ENCODE measurements at places on chromosomes 16 and 17. TPM values are rescaled to one million over a fixed set of nuclear protein-coding genes. Genes with fewer than 3 reads are reported as not detected.
A peak's percentile ranks its signal among the peaks of the same experiment; 100 is the strongest.

DNA sequence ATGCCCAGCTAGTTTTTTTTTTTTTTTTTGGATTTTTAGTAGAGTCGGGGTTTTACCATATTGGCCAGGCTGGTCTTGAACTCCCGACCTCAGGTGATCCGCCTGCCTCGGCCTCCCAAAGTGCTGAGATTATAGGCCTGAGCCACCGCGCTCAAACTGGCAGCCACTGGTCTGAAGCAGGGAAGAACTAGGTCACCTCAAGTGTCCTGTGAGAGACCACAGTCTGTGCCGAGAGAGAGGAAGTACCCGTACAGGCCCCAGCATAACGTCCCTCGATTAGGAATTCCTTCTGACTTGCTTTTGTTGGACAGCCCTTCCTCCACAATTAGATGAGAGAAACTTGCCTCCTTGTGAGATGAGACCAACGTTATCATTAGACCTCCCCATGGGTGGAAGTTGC, 13.7 kb upstream of the CD300E start:
- no peak for DNase-seq

- DNase-seq, result no peak
These were observed 4.0 kb downstream of the TAC4 start for GRCh38 chr17:49843774-49844350.

GRCh38 chr17:69363488-69364210, 36.7 kb upstream of the ABCA5 start:
- DNase-seq, result no peak

DNA sequence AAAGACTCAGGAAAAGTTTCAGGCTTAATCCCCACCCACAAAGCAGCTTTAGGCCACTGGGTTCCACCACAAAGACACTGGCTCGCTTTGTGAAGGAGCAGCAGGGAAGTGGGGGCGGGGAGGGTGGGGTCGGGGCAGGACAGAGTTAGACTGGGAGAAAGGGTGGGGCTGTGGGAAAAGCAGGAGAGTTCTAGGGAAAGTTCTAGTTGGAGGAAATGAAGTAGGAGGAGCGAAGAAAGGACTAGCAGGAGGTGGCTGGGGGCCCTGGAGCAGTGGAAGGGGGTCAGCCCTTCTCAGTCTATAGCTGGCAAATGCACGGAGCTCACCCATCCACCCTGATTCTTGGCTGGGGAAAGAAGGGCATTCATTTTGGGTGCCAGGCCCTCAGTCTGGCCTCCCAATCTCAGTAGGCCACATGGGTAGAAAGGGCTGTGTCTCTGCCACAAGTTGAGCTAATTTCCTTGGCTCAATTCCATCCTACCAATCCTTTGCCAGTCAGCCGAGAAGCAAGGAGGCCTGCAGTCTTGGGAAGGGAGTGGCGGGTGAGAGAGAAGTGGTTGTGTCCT, 4.6 kb downstream of the INPP5K start:
- peak; percentile 74 for DNase-seq

DNA sequence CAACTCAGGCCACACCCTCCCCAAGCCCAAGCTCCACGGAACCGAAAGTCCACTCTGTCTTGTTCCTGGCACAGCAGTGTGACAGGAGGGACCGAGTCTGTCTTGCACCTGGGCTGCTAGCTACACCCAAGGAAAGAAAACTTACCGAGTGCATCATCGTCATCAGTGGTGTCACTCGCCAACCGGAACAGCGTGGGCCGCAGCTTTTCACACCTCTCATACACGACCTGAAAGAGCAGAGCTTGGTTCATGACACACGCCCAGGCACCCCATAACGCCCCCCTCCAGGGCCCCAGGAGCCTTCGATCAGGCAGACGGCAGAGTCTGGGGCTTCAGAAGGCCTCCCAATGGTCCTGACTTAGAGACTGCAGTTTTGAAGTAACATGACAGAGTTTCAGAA, 27.5 kb downstream of the GGA2 start:
- DNase-seq, result no peak

DNA sequence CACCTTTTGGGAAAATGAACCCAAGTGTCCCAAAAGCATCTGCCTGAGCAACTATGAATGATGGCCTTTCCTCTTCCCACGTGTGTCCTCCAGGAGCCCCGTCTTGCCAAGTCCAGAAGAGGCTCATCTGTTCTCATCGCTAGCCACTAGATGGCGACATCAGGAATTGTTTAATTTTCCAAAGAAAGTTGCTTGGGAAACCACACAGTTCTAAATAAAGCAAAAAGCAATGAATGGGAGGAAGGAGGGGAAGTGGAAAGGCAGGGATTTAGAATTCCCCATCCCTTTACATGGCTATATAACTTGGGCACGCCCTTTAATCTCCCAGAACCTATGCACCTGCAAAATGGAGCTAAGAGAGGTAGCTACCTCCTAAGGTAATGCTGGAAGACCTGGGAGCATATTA, 9.0 kb upstream of the CDH5 start:
- no peak for DNase-seq

DNA sequence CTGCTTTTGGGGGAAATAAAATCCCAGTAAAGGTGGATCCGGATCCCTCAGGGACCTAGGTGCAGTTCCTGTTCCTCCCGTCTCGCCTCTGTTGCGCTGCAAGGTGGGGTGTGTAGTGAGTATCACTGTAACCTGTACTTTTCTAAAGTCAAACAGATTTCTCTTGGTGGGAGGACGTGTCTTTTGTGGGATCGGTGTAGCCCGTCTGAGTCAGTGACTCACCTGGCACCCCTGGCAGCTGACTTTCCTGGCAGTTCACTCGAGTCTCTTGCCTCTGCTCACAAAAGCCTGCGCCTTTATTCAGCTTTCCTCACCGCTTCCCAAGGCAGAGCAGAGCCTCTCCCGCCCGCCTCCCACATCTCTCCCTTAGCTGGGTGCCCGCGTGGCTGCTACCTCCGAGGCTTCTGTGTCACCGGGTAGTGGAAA, 85.7 kb downstream of the CMIP start:
- DNase-seq, result no peak

- no peak for DNase-seq
These were observed 52.5 kb downstream of the MRC2 start for GRCh38 chr17:62679866-62680377.

The NOS2 gene
- 48.3 TPM for total RNA-seq

The ATP2A1 gene
- 0.47 TPM for total RNA-seq

The KRT33A gene
- total RNA-seq, result not detected

The OSGIN1 gene
- 14.7 TPM for total RNA-seq

The EVPLL gene
- total RNA-seq, result 0.12 TPM

The PRSS8 gene
- total RNA-seq, result 409 TPM
